ENCODE measurements at places on chromosomes 1 and 21.

GRCh38 chr21:16457498-16457897, 727.7 kb downstream of the USP25 start:
- no peak for DNase-seq

DNA sequence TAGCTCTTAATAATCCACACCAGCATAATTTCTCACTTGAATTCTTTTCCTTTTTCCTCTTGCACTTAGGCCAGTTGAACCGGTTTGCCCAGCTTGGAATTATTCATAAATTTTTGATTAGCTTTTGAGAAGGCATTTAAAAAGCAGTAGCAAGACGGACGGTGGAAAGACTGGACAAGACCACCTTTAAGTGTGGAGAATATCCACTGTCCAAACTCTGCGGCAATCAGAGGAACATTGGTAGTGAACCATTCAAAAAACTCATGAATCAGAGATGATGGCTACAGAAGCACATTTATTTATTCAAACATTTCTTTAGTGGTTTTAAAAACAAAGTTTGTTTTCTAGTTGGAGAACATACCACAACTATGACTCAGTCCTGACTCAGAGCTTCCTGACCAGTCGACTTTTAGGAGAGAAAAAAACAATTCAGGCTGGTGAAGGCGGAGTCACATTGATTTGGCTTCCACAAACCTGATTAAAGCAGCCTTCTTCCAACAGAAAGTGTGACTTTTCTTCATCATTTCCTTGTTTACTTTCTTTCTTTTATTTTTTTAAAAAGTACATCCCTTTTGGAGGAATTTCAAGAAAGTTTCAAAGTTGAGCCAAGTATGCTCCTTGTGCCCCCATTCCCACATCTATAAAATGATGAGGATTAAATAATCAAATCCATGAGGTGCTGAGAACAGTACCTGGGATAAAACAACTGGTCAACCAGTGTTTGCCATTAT, 128.8 kb downstream of the ADSS2 start:
- DNase-seq, result no peak

DNA sequence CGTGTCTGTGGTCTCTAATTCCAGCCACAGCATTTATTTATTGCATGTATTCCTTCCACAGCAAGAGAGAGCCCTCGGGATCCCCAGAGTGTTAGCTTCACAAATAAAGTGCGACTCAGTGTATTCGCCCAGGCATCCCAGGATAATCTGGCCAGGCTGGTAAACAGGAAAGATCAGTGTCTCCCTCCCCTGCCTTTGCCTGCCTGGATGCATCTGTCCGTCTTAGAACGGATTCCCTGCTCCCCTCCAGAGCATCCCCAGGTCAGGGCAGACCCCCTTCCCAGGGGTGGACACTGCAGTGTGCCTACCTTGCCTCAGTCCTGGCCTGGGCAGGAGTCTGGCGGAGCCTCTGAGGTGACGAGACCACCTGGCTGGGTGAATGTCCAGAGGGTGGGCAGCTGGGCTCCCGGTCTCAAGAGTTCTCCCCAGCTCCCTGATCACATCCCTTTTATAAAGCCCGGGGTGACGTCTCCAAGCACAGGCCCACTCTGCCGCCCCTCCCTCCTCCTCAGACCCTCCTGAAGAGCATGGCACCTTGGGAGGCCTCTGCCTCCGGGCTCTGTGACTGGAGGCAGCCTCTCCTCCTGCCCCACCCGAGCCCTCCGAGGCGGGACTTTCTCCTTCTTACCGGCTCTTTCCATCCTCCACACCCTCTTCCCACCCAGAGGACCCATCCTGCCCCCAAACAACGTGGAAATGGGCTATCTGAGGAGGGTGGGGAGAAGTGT, at the start of gene KISS1:
Gene KISS1, minus strand, starts transcription at position 424 of the 728 bp plus-strand sequence. CDS start 3,615 bp downstream, outside the sequence.
- DNase-seq, result no peak

GRCh38 chr21:33651965-33652680, 9.8 kb downstream of the ITSN1 start:
- DNase-seq, result no peak

- no peak for DNase-seq
These were observed 355.5 kb upstream of the NCAM2 start for GRCh38 chr21:20642681-20643080.

DNA sequence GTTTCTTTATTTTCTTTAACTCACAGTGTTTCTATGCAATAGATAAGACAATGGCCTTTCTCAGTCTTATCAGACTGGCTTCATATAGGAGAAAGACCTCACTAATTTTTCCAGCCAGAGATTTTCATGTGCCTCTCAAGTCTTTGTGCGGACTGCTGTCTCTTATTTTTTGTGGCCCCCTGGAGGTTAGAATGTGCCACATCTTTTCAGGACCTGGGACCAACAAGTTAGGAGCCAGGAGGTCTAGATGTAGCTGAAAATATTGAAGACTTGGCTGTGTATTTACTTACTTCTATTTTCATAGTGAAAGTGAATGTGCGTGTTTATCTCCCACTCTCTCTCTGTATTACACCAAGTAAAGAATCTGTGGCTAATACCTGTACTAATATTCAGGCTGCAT, 42.1 kb upstream of the CFHR3 start:
- DNase-seq, result no peak

- DNase-seq, result no peak
These were observed 23.0 kb downstream of the KNCN start for GRCh38 chr1:46528297-46528955.

GRCh38 chr21:35559128-35559828, 501.0 kb downstream of the SETD4 start:
- no peak for DNase-seq

Data from suprapubic skin (tissue), 4 donors.